ENCODE measurements at places on chromosomes 11 and 22.

- DNase-seq: no peak
Observed at GRCh38 chr11:17845431-17845881, 110.9 kb downstream of the KCNC1 start.

DNA sequence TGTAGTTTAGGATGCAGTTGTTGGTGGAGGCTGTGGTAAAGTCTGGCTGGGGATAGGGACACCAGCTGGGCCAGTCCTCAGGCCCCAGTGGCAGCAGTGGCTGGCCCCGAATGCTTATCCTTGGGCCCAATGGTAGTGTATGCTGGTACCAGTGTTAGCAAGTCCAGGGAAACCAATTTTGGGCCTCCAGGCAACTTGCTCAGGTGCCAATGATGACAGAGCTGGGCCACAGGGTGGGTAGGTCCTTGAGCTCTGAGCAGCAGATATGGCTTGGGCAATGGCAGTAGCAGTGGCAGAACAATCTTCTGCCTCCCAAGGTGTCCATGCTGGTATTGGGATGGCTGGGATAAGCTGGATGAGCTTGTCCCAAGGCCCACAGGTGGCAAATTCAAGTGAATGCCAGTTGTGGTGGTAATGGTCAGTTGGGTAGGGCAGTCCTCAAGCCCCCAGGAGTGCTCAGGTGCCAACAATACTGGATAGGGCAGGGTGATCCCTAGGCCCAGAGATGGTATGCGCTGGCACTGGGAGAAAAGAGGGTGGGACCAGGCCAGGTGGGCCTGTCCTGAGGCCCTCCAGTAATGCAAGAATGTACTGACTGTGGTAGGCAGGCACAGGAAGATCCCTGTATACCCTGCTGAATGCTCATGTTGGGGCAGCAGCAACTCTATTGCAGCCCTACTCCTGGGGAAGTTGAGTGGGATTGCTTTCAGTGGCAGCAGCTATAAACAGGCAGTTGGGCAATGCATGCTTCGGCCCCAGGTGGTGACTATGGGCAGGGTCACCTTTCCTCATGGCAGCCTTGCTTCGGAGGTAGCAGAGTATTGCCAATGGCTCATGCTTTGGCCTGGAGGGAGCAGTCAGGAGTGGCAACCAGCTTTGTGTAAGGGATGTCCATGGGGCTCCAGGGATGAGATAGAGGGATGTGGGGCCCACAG lies 54.7 kb downstream of the KCNQ1OT1 start:
- DNase-seq: no peak

DNA sequence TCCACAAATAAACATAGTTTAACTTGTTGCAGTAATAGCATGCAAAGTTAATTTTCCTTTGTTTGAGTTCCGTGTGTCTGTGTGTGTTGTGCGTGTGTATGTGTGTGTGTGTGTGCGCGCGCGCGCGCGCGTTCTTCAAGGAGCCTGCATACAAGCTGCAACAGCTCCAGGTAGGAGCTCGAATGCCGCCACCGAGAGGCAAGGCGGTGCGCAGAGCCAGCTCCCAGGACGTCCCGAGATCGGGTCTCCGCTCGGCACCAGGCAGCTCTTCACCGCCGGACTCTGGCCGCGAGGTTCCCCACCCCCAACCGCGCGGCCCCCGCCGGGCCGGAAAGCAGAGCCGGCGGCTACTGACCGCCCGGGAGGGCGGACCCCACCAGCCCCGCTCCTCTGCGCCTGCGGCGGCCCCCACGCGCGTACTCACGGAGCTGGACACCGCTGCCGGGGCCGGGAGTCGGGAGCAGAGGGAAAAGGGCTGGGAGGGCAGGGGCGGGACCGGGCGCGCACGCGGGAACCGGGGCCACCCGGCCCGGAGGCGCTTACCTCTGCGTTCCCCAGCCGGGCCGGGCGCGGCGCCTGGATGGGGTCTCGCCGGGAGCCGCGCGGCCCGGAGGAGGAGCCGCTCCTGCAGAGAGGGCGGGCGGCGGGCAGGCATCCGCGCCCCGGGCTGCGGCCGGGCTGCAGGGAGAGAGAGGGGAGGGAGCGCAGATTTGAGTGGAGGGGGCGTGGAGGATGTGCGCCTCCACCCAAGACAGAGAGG lies 40.4 kb upstream of the AKIP1 start:
- no peak for DNase-seq

DNA sequence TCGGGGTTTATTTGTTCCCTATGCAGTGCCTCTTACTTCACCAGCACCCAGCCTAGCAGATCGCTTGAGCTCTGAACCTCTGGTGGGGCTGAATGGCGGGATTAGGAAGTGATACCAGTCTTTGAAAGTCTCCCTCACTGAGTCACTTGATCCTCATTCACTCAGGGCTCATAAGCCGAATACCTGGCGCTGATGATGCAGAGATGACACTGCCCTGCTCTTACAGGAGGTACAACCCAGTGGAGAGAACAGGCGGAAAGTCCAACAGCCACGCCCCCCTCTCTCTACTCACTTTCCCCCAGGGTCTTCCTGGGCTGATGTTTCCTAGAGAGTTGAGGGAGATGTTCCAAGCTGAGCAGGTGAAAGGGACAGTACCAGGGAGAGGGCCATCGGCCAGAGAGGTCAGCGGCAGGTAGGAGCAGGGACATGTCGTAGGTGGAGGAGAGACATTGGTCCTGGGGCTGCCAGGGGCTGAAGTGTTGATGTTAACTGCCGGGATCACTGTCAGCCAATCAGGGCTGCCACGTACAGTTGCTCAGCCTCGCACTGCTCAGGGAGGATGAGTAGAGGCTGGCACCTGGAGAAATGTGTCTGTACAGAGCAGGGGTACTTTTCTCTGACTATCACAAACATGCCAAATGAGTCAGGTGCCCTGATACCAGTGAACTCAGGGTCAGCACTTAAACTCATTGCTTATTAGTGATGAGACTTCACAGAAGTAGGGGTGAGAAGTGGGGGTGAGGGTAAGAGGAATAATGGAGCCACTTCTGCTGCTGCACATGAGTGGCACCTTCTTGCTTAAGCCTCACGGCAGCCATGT lies 9.9 kb upstream of the APOBEC3A start:
- no peak for DNase-seq

- no peak for DNase-seq
Observed at GRCh38 chr22:44442851-44443595, 55.0 kb downstream of the RTL6 start.

DNA sequence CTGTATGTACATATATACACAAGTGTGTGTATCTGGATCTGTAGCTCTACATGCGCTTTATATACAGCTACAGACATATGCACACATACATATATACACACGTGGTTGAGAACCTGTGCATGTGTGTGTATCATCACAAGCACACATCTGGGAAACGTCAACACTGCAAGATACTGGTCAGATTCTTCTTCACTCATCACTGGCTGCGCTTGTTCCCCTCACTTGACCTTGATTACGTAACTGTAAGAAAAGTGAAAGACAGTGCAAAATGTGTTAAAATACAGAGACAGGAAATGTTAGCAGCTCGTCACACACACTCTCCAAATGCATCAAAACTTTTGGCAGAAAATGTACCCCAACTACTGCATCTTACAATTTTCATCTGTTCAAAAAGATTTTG lies 51.9 kb upstream of the MN1 start:
- DNase-seq: no peak

DNA sequence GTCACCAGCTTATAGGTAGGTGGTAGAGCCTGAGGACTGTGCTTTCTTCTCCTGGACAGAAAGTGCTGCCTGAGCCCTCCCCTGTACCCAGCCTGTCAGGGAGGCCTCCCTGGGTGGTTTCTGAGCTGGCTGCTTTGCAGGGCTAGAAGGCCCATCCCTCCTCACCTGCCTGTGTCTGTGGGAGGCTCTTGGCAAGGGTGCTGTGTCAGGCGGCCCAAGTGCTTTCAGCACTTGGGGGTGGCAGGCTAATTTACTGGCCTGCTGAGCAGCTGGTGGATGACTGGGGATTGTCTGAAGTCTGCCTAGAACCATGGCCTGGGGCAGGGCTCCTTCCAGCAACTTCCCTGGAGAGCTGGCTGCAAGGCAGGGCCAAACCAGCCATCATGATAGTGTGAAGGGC lies 139.0 kb upstream of the NAV2 start:
- DNase-seq: no peak

- no peak for DNase-seq
Observed at GRCh38 chr11:32379719-32380118, 55.6 kb downstream of the WT1 start.

GRCh38 chr11:4085575-4085974 lies 9.0 kb upstream of the RRM1 start:
- no peak for DNase-seq

DNA sequence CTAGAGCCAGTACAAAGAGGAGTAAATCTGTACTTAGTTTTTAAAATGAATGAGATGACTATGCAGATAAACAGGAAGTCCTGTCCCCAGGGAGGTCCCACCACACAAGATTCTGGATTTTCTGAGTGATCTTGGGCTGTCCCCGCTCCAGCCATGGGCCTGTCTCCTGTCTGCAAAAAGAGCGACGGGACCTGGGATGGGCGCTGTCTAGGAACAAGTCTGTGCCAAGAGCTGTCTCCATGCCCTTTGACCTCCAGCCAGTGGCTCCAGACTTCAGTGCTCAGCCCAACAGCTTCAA lies 6.0 kb downstream of the CSNK1E start:
- DNase-seq: no peak

DNA sequence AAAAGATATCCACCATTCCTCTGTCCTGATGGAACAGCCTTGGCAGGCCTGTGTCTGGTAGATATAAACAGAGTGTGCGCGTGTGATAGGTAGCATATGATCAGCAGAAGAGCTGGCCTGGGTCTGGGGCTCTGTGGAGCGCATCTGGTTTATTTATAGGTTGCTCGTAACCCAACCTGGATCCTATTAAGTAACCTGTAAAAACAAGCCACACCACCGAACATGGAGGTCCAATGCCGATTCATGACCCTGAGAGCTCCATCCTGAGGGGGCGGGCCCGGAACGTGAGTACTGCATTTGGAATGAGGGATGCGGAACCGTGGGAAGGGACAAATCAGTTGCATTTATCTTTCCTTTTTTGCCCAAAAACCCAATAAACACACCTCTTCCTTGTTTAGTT lies 31.9 kb upstream of the APOL5 start:
- no peak for DNase-seq

DNA sequence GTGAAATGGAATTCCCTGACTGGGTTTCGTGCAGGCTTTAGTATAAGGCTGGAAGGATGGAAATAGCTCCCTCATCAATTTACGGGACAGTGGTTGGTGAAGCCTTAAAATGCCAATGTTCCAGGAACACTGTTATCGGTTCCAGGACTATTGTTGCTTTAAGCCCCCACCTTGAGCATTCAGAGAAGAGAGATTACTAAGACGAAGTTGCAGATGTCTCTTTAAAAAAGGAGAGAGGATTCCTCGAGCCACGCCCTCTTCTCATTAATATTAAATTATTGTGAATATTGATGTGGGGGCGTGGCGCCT lies 195 bp upstream of the CREB3L1 start:
- DNase-seq: no peak

GRCh38 chr11:20102397-20102796 lies 57.9 kb downstream of the DBX1 start:
- no peak for DNase-seq

DNA sequence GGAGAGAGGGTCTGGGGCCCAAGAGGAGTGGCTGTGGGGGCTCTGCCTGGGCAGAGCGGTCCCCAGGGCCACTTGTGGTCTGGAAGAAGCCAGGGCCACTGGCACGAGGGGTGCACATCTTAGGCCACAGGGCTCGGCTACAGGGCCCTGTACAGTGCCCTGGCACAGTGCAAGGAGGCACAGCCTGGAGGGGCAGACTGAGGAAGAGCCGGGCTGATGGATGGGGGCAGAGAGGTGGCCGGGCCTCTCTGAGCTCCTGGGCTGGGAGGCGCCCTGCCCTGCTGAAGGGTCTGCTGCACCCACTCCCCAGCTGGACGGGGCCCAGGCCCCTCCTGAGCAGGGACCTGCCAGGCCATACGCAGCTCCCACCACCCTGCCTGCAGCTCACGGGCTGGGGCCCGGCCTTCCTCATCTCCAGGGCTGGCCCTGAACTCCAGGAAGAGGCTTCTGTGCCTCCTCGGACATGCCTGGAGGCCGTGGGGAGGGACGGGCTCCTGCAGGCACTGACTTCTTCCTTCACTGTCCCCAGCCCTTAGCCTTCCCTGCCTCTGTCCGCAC lies 123.5 kb downstream of the CACNA1I start:
- no peak for DNase-seq

- DNase-seq: no peak
Observed at GRCh38 chr11:97742717-97743116, 1278.0 kb upstream of the CNTN5 start.

GRCh38 chr11:117629146-117629545 lies 167.9 kb downstream of the DSCAML1 start:
- no peak for DNase-seq

DNA sequence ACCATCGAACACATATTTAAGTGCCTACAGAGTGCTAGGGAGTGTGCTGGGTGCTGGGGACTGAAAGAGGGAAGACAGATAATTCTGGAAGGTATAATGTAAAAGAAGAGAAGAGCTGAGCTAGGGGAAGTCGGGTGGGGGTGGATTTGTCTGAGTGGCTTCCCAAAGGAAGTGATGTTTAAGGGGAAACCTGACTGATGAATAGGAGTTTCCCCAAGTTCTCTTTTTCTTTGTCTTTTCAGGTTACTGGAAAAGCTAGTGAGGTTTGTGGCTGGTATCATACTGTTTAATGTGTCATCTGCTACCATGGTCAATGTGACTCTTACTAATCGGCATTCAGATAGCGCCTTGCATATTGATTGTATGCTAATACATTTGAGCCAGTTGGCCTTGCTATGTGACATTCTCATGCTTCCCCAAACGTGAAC lies 151.6 kb upstream of the MTMR2 start:
- DNase-seq: no peak

DNA sequence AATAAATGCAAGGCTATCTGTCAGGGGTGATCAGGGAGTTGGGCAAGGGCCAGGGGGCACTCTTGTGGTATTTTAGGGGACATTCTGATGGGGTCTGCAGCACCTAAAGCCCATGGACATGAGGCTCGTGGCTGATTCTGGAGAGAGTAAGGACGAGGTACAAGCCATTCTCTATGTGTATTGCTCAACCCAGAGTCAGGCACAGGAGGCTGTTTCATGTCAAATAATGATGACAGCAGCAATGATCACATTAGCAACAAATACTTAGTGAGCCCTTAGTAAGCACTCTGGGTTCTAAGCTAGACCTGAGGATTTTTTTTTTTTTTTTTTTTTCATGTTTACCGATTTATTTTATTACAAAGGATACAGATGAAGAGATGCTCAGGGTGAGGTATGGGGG lies 83.5 kb upstream of the THY1 start:
- DNase-seq: no peak

DNA sequence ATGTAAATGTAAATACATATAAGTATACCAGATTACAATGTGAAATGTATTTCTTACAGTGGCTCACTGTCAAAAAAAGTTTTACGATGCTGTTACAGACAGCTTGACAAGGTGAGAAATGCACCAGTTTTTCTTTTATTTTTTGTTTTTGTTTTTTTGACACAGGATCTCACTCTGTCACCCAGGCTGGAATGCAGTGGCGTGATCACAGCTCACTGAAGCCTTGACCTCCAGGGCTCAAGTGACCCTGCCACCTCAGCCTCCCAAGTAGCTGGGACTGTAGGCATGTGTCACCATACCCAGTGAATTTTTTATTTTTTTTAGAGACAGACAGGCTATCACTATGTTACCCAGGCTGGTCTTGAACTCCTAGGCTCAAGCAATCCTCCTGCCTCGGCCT lies 9.2 kb downstream of the CCDC73 start:
- DNase-seq: no peak

GRCh38 chr11:129041611-129042018 lies 98.9 kb upstream of the TP53AIP1 start:
- no peak for DNase-seq
